ENCODE measurements at places on chromosomes 3 and 15. TPM values are rescaled to one million over a fixed set of nuclear protein-coding genes. Genes with fewer than 3 reads are reported as not detected.

GRCh38 chr3:119417771-119418512 lies 45.5 kb downstream of the TMEM39A start:
- no peak for DNase-seq

NME9 gene
- 0.90 TPM for total RNA-seq

DNA sequence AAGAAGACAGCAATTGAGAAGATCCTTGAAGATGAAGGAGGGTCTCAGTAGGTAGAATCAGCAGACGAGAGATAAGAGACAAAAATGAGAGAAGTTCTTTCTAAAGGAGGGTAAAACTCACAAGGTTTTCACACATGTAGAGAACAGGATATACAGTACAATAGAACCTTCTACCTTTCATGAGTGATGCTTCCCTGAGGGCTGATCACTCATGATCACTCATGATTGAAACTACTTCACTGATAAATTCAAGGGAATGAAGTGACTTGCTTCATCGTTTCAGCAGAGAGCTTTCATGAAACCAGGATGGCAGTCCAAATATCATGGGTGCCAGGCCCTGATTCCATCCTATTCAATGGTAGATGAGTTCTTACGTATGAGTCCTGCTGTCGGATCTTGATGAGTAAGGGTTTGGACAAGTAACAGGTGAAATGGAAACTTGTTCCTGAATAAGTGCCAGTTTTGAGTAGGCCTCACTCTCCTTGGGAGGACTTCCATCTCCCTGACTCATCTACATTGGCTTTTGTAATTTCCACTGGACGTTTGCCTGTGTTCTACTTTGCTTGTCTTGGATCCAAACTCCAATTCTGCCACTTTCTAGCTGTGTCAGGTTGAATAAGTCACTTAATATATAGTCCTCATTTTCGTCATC lies 9.6 kb upstream of the CLDN16 start:
- no peak for DNase-seq

CLDN16 gene
- total RNA-seq, result not detected

GOLGA8R gene
- total RNA-seq, result 0.14 TPM

DNA sequence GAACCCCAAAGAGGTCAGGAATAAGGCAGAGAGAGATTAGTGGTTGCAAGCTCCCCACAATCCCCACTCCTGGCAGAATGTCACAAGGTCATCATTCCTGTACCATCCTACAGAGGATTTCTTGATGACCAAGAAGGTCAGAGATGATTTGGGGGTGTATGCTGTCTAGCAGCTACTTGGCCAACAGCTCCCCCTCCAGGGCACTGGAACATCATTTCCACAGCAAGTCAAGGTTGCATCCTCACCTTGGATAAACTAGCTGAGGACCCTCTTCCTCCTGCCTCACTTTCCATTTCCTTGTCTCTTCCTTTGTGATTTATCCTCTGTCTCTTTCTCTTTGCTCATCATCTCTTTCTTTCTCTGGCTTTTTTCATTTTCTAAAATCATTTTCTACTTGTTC lies 106.3 kb downstream of the PROS1 start:
- no peak for DNase-seq

DNA sequence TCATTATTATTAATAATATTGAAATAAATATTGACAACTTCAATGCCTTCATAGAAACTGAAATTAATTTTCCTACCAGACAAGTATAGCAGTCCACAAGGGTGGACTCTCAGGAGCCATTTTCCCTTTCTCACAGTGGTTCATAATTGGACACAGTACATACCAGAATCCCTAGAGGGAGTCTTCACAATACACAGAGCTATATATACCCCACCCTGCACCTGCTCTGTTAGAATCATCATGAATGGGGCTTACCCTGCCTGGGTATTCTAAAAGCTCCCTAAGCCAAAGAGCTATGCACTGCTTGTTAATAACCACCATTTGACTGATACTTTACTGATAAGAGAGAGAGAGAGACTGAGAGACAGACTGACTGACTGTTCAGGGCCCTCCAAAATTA lies 134.9 kb downstream of the FEZF2 start:
- no peak for DNase-seq

- no peak for DNase-seq
Measured at GRCh38 chr15:79418693-79419279, 13.3 kb upstream of the MINAR1 start.

DNA sequence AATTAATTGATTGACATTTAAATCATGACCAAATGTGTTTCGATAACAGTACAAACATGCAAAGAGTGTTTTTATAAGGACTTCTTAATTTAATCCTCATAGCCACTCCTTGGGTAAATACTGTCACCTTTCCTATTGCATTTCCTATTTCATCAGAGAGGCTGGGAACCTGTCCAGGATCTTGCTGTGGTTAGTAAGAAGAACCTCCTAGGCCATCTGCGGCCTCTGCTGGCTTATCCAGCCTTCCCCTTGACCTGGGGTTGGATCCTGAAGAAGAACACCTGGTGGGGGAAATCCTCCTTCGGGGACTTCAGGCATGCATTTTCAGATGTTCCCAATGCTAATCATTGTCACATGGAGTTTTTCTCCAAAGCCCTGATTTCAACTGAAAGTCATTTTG lies 25.5 kb downstream of the GLDN start:
- no peak for DNase-seq

- DNase-seq, result no peak
Measured at GRCh38 chr3:149752788-149753136, 473 bp upstream of the COMMD2 start.

DNA sequence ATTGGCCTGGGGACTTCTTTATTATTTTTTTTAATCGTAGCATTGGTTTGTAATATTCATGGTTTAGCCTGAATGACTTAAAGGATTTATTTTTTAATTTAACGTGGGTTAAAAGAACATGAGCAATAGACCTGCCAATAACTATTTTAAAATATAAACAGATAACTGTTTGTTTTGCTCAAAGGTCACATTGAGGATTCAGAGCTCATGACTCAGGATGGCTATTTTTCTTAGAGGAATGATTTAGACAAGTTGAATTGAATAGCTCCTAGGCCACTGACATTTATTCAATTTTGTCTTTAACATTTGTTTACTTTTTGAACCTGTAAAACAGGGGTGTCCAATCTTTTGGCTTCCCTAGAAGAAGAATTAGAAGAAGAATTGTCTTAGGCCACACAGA lies 68.5 kb downstream of the ITPR1 start:
- DNase-seq, result no peak

GRCh38 chr15:36831904-36832287 lies 252.5 kb downstream of the CDIN1 start:
- no peak for DNase-seq

DNA sequence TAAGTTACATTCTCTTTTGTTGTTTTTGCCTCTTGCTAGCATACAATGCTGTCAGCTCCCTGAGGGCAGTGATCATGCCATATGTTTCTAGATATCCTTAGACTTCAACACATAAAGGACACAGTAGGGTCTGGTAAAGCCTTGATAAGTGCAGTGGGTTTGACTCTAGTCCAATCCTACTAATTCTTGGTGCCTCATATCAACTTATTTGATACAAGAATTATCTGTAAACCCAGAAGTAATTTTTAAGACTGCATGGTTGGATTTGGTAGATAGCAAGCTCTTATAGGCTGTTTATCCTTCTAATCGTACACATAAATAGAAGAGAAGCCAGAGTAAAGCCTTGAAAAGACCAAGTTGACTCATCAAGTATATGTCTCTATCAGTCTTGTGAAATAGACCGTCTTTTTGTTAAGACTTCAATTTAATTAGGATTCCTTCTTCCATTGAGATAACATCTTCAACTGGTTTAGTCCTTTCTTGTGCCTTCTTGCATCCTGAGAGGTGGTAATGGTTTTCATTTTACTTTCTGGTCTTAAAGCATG lies 265.6 kb upstream of the CDIN1 start:
- DNase-seq, result no peak

- DNase-seq, result peak; percentile 10
Measured at GRCh38 chr15:100919481-100920405, 586 bp downstream of the LRRK1 start.

DNA sequence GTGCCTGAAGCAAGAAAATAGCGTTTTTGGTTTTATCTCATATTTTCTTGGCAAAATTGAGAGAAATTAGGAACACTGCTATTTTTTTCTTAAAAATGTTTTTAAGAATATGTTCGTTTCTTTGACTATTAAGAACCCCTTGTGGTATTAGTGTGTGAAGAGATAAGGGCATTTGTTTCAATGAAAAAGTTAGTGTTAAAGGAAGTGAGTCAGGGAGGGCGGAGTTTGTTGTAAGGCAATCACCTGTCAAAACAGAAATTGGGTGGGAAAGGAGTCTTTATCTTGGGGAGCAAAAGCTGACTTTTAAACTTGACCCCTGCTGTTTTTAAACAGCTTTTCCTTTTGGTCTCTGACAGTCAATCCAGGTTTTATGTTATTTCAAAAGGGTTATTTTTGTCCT lies 4.2 kb downstream of the RAP2B start:
- peak; percentile 29 for DNase-seq

GRCh38 chr3:14441240-14441919 lies 39.0 kb downstream of the SLC6A6 start:
- DNase-seq, result no peak

DNA sequence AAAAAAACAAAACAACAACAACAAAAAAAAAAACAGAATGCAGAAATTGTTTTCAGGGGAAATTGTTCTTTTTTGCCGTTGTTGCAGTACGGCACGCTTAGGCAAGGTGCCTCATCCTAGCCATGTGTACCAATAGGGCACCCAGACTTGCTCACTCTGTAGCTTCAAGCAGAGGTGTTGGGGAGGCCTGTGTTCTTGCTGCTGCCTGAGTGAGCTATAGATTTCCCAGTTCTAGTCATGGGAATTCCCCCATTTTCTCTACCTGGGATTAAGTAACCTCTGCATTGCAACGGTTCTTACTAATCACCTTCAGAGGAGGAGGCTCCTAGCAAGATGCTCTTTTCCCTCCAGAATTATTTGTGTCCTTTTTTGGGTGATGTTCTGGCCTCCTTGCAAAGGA lies 12.9 kb upstream of the PARL start:
- DNase-seq, result peak; percentile 17

DNA sequence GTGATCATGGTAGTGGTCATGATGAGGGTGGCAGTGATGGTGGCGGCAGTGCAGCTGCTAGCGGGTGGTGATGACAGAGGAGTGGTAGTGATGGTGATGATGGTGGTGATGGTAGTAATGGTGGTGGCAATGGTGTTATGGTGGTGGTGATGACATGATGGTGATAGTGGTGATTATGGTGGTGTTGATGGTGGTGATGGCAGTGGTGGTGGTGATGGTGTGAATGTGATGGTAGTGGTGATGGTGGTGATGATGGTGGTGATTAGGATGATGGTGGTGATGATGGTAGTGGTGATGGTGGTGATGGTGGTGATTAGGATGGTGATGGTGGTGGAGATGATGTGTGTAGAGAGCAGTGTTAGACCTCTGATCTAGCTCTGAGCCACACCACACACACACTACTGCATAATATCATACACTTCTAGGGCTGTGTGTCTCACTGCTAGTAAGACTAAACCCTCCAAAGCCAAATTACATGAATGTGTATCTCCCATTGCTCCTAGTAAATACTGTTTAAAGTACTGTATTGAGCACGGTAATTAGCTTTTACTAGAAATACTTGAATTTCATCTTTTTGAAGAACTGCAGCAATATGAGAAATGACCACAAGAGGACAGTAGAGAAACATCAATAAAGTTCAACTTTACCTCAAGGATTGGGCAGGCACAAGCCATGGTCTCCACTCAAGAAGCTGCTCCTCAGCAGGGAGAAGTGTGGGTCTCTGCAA lies 28.8 kb downstream of the TMED3 start:
- no peak for DNase-seq

DNA sequence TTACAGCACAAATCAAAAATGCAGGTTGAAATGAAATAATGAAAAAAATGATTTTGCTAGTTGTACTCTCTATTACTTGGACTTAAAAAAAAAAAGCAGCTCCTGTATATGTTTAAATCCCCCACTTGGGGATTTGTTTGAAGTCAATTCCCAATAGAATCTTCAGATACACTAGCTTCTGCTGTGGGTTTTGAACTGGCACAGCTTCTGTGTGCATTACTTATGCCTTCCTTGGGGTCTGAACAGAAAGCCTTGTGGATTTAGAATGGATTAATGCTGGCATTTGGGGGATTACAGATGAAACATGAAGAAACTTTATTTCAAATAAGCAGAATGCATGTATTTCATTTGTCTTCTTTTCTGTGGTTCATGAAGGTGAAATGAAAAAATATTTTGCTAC lies 513.2 kb upstream of the TBL1XR1 start:
- no peak for DNase-seq

- DNase-seq, result no peak
Measured at GRCh38 chr3:195224156-195224979, 46.6 kb downstream of the XXYLT1 start.

KCNMB3 gene
- 0.29 TPM for total RNA-seq

CCK gene
- not detected for total RNA-seq

GRCh38 chr15:80870893-80871292 lies 91.7 kb downstream of the CEMIP start:
- DNase-seq, result no peak

MYEF2 gene
- 24.7 TPM for total RNA-seq

GRCh38 chr3:59566481-59566975 lies 516.7 kb upstream of the CFAP20DC start:
- peak; percentile 66 for DNase-seq

DNA sequence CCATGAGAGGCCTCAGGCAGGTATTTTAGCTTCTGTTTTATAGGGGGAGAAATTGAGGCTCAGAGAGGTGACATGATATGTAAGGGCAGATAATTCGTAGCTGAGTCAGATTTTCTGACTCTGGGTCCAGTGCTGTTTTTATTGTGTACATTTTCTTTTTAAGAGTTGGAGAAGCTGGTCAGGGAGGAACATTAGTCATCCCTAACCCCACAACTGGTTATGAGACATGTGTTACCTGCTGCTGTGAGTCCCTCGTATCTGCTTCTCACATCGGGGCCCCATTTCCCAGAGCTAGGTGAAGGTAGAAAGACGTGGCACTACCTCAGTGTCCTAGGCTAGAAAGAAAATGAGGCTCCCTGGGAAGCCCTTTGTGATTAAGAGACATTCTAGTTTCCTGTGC lies 28.6 kb downstream of the GALNT15 start:
- DNase-seq, result peak; percentile 51

All from activated CD4-positive, alpha-beta memory T cell treated with anti-CD3 and anti-CD28 coated beads for 36 hours (primary cell).